ENCODE measurements at places on chromosomes 5 and 9.

GRCh38 chr9:93467462-93467861 lies 14.1 kb upstream of the FAM120AOS start:
- DNase-seq, result no peak

DNA sequence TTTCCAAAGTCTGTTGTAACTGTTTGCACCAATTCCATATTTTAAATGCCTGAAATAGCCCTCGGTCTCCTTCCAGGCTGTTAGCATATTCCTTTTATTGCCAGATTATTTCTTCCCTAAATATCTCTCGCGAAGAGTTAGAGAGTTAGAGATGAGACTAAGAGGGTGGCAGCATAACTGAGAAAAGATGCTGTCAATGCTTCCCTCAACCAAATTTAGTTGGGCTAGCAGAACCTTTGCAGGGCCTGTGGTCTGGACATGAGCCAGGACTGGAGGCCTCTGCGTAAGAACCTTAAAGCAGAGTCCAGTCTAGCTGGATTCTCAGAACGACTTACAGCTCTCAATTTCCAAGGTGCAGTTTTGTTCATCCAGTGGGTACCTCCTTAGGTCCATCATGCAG lies 135.9 kb downstream of the GABRB2 start:
- DNase-seq, result no peak

DNA sequence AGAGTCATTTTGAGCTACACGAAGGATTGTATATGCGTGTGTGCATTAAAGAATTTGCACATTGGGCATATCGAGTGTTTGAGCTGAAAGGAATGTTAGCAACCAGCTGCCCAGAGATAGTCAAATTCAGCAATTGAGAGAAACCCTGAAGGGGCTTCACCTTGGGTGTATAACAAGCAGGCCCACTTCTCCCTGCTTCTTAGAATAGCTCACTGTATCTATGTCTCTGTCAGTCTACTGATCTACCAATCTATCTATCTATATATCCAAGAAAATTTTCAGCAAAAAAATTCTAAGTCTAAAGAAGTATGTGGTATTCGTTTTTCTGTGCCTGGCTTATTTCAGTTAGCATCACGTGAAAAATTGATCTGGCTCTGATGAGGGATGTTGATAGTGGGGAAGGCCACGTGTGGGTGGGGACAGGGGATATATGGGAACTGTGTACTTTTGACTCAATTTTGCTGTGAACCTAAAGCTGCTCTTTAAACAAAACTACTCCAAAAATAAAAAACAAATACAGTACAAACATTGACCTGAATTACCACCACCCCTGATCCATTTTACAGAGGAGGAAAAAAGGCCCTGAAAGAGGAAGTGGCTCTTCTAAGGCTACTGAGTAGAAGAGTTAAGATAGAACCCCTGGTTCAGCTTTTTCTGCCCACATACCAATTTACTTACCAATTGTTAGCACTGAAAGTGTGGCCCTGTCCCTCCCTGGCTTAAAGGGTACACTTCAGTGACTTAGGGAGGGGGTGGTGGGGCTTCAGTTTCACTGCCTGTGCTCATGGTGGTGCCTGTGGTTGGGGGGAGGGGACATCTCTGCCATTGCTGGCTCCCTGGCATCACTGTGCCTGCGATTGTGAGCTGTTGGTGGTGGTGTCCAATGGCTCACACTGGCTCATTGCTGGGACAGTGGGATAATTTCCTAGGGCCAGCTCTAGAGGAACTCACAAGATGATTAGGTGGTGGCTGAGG lies 141.8 kb downstream of the DOCK2 start:
- no peak for DNase-seq

- no peak for DNase-seq
Measured at GRCh38 chr9:13860019-13860418, 453.9 kb downstream of the NFIB start.

DNA sequence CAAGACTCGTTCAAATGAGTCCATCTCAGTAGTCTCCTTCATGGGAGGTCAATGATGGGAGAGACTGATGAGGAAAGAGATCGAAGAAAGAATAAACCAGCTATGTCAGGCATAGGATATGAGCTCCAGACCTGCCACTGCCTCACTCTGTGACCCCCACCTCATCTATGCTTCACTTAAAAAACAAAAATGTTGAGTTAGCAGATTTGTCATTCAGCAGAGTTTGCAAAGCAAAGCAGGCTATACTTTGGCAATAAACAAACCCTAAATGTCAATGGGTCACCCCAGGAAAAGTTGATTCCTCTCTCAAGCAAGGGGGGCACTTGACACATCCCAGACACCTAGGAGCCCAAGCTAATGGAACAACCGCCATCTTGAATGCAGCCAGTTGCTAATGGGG lies 117.0 kb downstream of the GABBR2 start:
- no peak for DNase-seq

- DNase-seq, result no peak
Measured at GRCh38 chr5:84385705-84386104, 1.0 kb upstream of the EDIL3 start.

DNA sequence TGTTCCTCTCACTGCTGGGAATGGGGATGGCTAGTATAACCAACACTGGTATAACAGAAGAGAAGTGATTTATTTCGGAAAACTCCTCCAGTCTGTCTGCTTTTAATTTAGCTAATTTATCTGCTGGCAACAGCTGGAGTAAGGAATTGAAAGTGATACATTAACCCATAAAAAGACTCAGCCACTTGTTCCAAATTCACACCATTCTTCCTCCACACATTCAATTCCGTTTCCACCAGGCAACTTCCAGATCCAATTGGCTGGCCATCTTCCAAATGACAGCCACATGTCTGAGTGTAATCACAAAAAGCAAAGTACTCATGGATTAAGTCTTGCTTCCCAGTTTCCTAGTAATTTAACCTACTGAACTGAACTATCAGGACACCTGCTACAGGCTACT lies 77.1 kb upstream of the RETREG1 start:
- no peak for DNase-seq

- DNase-seq, result no peak
Measured at GRCh38 chr5:38641003-38641402, 84.6 kb upstream of the LIFR start.

DNA sequence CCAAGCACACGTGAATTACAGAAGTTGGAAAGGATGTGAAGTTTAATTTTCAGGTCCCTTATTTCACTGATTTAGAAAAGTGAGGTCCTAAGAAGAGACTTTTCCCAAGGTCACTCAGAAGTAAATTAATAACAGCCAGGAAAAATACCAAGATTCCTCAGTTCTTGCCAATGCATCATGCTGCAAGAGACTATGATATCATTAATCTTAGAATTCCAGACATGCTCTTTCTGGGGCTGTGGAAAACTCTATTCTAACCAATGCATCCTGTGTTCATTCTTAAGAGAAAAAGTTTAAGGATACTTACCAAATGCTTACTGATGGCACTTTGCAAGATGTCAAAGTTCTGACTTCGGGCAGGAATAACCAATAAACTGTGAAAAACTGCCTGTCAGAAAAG lies 42.8 kb downstream of the TEX10 start:
- DNase-seq, result no peak

GRCh38 chr5:173233347-173234128 lies 1.5 kb downstream of the NKX2-5 start:
- DNase-seq, result no peak

Measured in NCI-H187 (cell line).